Pancreas (tissue), 10 donors: ENCODE measurements at places on chromosomes 2 and 18. TPM values are rescaled to one million over a fixed set of nuclear protein-coding genes. Genes with fewer than 3 reads are reported as not detected.

FMNL2 gene
- 13.3 TPM for polyA plus RNA-seq

DNA sequence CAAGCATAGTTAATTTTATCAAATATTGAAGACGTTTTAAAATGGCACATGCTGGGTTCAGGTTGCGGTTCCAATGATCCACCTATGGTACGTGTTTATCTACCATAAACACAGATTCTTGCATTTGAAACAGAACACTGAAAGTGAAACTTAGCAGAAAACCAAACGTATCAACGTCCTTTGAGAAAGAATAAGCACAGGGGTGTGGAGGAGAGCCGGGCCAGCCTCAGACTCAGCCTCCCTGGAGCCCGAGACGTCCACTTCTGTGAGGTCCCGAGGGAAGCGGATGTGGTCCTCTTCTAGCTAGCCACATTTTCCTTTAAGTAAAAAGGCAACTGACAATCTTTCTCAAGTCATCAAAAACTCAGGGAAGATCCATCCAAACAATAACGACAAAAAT is 195.9 kb downstream of the RTP5 start:
- H3K36me3 ChIP-seq: no peaks in the 10 kb centered on the region
- no peaks in the 10 kb centered on the region for H3K27me3 ChIP-seq
- H3K27ac ChIP-seq: no peak overlapping the region
- peaks cover 8% of the 10 kb centered on the region for H3K4me1 ChIP-seq
- DNase-seq: no peak
- H3K4me3 ChIP-seq: no peak overlapping the region

KCNJ13 gene
- not detected for polyA plus RNA-seq

BMP10 gene
- polyA plus RNA-seq: not detected

DNA sequence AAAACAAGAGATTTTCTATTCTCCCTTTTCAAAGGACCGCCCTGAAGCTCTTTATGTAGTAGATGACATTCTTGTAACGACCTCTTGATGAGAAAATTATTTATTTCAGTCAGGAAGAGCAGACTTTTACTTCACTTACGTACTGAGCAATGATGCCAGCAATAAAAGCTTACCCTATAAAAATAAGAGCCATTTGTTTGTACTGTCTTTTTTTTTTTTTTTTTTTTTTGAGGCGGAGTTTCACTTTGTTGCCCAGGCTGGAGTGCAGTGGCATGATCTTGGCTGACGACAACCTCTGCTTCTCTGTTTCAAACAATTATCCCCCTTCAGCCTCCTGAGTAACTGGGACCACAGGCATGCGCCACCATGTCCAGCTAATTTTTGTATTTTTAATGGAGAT is 39.2 kb downstream of the CRIM1 start:
- no peak overlapping the region for H3K27ac ChIP-seq
- H3K36me3 ChIP-seq: no peaks in the 10 kb centered on the region
- H3K4me3 ChIP-seq: no peak overlapping the region
- H3K4me1 ChIP-seq: no peaks in the 10 kb centered on the region
- DNase-seq: no peak
- no peaks in the 10 kb centered on the region for H3K27me3 ChIP-seq

DNA sequence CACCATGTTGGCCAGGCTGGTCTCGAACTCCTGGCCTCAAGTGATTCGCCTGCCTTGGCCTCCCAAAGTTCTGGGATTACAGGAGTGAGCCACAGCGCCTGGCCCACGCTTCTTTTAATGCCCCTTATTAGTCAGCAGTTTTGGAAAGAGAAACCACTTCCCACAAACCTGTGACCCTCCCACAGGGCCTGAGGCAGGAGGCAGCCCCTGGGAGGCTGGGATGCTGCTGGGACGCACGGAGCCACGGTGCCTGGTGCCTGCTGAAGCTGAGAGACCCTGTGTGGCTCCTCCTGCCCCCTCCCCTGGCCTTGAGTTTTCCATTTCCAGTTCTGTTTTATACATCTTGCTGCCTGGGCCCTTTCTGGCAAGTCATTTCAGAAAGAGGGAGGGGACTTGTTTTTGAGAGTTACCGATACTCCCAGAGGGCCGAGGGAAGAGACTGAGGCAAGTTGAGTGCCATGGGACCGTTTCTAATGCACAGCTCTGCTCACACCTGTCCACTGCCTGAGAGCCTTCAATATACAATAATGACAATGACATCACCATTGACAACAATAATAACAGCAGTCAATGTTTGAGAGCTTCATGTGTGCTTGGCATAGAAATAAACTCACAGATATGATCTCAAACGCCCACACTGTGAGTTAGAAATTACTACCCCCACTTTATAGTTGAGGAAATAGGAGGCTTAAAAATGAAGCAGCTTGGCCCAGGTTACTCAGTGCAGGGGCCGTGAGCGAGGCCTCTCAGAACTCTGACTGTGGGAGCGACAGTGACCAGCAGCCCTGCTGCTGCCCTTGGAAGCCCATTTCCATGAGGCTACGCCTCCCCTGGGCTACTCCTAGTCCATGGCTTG is 78.1 kb upstream of the YWHAQ start:
- H3K36me3 ChIP-seq: no peaks in the 10 kb centered on the region
- H3K4me1 ChIP-seq: no peaks in the 10 kb centered on the region
- H3K27me3 ChIP-seq: no peaks in the 10 kb centered on the region
- DNase-seq: no peak

DNA sequence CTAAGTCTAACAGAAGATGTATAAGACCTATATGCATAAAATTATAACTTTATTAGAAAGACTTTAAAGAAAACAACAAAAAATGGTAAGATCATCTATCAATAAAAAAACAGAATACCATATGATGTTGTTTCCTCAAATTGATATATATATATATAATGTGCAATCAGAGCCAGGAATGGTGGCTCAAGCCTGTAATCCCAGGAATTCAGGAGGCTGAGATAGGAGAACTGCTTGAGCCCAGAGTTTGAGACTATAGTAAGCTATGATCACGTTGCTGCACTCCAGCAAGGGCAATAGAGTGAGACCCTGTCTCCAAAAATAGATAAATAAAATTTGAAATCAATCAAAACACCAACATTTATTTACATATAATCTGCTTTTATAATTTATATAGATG is 19.5 kb downstream of the CYTIP start:
- no peak overlapping the region for H3K4me3 ChIP-seq
- H3K27ac ChIP-seq: no peak overlapping the region
- H3K36me3 ChIP-seq: no peaks in the 10 kb centered on the region
- no peak for DNase-seq
- H3K27me3 ChIP-seq: no peaks in the 10 kb centered on the region

- no peak overlapping the region for H3K27ac ChIP-seq
- H3K4me1 ChIP-seq: no peaks in the 10 kb centered on the region
- H3K27me3 ChIP-seq: no peaks in the 10 kb centered on the region
- H3K4me3 ChIP-seq: no peak overlapping the region
- no peak for DNase-seq
These were observed 195.5 kb upstream of the KYNU start for GRCh38 chr2:142681952-142682351.

DNA sequence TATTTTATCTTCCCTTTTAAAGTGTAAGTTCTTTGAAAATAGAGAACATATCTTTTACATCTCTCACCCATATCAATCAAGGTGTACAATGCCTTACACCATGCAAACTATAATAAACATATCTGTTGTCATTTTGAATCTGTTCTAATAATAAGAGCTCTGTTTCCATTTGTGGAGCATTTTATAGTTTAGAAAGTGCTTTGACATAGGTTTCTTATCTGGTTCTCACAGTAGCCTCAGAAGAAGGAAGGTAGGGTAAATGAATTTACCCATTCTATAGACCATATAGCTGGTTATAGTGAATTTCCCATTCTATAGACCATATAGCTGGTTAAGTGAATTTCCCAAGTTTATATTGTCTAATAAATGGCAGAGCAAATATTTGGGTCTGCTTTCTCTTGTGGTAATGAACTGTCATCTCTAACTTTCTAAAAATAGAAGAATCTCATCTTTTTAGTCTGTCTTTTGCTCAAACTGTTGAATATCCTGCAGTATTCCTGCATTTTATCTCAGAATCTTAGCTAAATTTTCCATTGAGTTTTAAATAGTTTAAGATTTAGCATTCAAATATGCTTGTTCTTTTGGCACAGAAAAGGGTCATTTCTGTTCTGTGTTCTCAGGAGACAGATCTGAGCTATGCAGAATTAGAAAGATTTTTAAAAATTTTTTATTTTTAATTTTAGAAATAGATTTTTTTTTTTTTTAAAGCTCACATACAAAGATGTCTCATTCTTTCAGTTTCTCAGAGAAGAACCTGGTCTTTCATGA is 80.7 kb upstream of the STON1 start:
- DNase-seq: no peak
- H3K36me3 ChIP-seq: no peaks in the 10 kb centered on the region
- no peak overlapping the region for H3K4me3 ChIP-seq
- H3K4me1 ChIP-seq: peaks cover 6% of the 10 kb centered on the region
- H3K27ac ChIP-seq: peak overlapping the region; percentile 30

DNA sequence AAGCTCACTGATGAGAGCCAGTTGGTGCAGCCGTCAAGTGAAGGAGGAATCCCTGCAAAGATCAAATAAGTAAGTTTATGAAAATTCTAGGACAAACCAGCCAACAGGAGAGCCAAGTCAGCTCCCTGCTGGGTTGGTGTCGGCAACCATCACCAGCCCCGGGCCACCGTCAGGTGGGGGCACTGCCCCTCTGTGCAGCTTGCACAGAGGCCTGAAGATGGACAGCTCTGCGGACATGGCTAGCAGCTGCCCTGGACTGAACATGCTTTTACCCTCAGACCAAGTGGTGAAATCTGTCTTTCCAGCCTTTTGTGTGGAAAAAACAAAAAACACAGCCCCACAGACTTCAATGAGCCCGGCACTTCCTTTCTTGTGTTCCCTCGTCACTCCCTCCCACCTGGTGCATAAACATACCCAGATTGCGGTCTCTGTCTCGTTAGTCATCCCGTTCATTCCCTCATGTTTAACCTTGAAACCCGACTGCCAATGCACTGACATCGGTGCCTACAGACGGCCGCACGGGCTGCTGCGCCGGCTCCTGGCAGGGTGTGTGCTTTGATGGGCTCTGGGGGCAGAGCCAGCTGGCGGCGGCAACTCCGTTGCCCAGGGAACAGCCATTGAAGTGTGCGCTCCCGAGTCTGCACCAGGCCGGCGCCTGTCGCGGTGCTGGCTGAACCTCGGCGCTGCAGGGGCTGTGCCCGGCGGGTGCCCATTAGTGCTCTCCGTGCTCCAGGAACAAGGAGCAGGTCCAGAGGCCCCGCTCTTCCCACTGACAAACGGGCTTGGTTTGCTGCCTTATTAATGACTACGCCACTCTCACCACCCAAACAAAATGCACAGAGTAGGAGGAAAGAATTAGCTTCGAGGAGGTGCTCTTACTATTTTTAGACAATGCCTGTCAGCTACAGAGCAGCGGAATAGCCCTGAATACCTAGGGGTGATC is 95.3 kb downstream of the EIPR1 start:
- H3K36me3 ChIP-seq: no peaks in the 10 kb centered on the region
- no peak overlapping the region for H3K27ac ChIP-seq
- peak; percentile 25 for DNase-seq
- no peaks in the 10 kb centered on the region for H3K4me1 ChIP-seq
- no peak overlapping the region for H3K4me3 ChIP-seq

DNA sequence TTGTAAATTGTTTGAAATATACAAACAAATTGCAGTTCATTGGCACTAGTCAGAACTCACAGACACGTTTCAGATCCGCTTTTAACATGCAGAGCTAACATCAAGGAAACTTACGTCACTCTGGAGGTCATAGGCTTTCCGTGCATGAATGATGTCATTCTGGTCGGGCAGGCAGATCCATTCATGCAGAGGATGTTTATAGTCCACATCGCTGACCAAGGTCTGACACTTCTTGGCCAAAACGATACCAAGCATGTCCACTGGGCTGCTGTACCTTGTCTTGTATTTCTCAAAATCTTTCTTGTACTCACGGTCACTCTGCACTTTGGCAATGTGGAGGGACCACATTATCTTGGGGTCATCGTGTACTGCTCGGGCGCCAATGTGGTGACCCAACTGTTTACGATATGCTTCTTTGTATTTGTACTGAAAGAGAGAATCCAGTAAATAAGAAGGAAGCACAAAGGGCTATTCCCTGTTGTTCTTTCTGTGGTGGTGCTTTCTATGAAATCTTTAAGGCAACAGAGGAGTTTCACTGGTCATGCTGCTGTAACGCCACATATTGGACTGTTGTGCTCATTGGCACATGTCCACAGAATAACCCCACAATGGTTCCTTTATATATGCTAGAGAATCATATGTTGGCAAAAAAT is 114.8 kb downstream of the NEB start:
- H3K36me3 ChIP-seq: no peaks in the 10 kb centered on the region
- H3K27ac ChIP-seq: no peak overlapping the region
- DNase-seq: no peak
- no peak overlapping the region for H3K4me3 ChIP-seq
- H3K27me3 ChIP-seq: no peaks in the 10 kb centered on the region

- H3K27ac ChIP-seq: no peak overlapping the region
- H3K36me3 ChIP-seq: no peaks in the 10 kb centered on the region
- H3K27me3 ChIP-seq: no peaks in the 10 kb centered on the region
- H3K4me1 ChIP-seq: no peaks in the 10 kb centered on the region
- no peak overlapping the region for H3K4me3 ChIP-seq
- no peak for DNase-seq
These were observed 11.1 kb downstream of the CHRNA1 start for GRCh38 chr2:174753038-174753633.

DNA sequence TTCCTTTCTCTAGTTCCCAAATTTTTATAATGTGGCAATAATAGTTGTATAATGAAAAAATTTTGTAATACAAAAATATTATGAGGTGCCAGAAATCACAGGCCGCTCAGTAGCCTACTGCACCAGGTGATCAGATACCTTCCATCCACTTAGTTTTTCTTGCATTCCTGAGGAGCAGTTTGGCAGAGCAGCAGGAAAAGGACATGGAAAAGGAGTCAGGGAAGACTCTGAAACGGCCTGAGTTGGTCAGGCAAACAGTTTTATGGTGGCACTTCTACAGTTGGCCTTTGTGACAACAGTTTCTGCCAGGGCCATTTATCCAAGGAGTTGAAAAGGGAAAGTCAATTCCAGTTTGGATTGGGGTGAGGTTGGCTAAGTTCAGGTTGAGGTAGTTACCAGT is 165.4 kb upstream of the ALPP start:
- H3K27ac ChIP-seq: no peak overlapping the region
- DNase-seq: no peak
- no peak overlapping the region for H3K4me3 ChIP-seq
- H3K36me3 ChIP-seq: peaks cover 5% of the 10 kb centered on the region
- no peaks in the 10 kb centered on the region for H3K27me3 ChIP-seq

DNA sequence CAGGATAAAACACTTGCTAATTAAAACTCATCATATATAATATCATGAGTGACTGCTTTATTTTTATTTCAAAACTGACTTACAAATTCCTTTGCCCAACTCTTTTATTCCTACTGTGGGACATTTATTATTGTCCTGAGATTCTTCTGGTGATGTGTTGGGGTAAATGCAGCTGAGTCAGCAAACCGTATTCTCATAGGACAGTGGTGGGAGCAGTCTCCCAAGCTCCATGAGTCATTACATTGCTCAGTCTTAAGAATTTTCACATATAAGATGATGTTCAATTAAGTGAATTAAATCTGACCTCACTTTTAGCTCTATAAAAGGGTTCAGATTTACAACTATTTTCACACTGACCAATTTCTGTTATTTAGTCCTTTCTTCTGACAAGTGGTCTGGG is 1530.7 kb downstream of the LRP1B start:
- H3K36me3 ChIP-seq: no peaks in the 10 kb centered on the region
- no peak overlapping the region for H3K27ac ChIP-seq
- no peak for DNase-seq
- no peaks in the 10 kb centered on the region for H3K4me1 ChIP-seq
- no peak overlapping the region for H3K4me3 ChIP-seq

SNX17 gene
- polyA plus RNA-seq: 60.2 TPM
